NCI-H2029 treated with DMSO at 0.1 percent for 48 hours (cell line): ENCODE measurements at places on chromosomes 3 and 15.

DNA sequence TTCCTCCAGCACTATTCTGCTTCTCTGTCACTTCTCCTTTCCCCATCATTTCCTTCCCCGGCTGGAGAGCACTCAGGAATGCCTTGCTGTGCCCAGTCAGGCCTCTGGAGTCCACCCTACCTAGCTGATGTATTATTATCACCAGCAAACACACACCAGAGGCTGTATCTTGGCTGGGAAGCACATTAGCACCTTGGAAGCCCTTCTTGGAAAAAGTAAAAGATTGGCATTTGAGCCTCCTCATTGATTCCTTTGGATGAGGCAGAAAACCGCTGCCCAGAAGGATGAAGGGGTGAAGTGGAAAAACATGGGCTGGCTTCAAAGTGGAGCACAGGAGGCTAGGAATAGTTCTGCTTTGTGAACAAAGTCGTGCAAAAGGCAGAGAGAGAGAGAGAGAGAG lies 244.3 kb downstream of the RPLP1 start:
- DNase-seq: no peak

DNA sequence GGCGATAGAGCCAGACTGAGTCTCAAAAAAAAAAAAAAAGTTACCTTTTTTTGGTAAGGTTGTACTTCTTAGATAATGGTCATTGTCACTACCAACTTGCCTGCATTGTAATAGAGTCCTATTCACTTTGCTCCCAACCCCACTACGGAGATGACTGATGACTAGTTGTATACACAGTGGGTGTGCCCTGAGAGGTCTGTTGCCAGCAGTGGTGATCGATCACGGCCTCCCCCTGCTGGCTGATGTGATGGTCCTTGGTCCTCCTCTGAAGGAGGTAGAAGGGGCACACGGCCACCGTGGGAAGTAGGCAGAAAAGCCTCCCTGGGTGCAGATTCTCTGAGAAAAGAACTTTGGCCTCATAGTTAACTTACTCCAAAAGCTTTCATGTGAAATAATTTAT lies 10.7 kb downstream of the GCNT3 start:
- no peak for DNase-seq

- DNase-seq: no peak
Measured at GRCh38 chr15:31001702-31002101, 10.3 kb upstream of the MTMR10 start.

DNA sequence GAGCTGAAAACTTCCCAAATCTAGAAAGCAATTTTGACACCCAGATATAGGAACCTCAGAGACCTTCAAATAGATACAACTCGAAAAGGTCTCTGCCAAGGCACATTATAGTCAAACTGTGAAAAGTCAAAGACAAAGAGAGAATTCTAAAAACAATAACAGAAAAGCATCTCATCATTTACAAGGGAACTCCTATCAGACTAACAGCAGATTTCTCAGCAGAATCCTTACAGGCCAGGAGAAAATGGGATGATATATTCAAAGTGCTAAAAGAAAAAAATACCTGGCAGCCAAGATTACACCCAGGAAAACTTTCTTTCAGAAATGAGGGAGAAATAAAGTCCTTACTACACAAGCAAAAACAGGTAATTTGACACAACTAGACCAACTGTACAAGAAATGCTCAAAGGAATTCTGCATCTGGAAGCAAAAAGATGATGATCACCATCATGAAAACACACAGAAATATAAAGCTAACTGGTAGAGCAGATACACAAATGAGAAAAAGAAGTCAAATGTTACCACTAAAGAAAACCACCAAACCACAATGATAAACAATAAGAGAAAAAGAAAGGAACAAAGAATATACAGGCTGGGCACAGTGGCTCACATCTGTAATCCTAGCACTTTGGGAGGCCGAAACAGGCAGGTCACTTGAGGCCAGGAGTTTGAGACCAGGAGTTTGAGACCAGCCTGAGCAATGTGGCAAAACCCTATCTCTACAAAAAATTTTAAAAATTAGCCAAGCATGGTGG lies 50.4 kb downstream of the ADAM10 start:
- DNase-seq: no peak

DNA sequence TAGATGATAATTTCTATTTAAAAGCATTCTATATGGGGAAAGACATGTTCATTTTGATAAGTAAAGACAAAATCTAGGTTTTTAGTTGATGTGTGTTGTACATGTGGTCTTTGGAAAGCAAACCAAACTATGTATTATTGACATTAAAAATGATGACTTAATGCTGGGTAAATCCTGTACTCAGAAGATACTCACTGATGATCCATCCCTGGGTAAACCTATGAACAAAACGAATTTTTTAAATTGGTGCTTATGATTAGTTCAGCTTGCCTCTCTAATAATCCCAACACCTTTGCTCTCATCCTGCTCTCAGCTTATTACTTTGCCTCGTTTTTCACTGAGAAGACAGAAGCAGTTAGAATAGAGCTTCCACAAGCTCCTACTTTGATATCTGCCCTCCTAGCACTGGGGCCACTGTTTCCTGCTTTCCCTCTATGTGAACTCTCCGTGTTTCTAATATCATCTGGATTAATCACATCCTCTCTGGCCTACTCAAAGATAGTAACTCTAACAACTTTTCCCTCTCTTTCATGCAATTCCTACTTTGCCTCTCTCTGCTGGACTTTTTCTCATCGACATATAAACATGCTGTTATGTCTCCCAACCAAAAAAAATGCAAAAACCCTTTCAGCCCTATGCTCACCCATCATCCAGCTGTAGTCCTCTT lies 29.3 kb downstream of the RARRES1 start:
- DNase-seq: no peak

DNA sequence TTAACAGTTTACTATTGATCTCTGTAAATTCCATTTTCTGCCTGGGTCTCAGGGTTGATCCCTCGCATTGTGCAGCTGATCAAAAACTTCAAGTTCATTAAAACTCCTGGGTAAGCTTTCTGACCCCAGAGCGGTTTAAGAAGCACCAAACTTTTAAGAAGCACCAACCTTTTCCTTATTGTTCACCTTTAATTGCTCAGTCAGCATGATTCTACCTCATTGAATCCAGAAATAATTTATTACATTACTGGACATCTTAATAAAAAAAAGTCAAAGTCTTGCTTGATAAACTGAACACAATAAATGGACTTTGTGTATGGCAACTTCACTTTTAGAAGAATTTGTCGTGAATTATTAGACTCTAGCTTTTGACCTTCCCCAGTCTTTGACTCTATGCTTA lies 46.9 kb downstream of the HDGFL3 start:
- no peak for DNase-seq

DNA sequence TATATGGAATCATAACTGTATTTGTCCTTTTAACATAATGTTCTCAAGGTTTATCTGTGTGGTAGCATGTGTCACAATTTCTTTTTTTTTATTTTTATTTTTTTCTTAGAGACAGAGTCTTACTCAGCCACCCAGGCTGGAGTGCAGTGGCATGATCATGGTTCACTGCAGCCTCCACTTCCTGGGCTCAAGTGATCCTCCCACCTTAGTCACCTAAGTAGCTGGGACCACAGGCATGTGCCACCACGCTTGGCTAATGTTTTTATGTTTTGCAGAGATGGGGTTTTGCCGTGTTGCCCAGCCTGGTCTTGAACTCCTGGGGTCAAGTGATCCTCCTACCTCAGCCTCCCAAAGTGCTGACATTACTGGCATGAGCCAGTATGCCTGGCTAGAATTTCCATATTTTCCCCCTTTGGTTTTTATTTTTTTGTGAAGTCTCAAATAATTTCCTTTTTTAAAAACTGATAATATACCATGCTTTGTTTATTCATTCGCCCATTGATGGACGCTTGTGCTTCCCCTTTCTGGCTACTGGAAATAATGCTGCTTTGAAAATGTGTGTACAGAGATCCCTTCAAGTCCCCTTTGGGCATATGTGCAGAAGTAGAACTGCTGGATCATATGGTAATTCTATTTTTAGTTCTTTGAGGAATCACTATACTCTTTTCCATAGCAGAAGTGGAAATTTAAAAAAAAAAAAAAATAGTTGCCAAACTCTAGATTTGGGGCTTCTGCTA lies 28.4 kb downstream of the TMEM40 start:
- no peak for DNase-seq

GRCh38 chr3:178233371-178234071 lies 302.7 kb upstream of the KCNMB2 start:
- no peak for DNase-seq

GRCh38 chr15:40293905-40294895 lies 11.3 kb upstream of the ANKRD63 start:
- DNase-seq: no peak

- peak; percentile 9 for DNase-seq
Measured at GRCh38 chr15:31387479-31388118, 61.0 kb downstream of the KLF13 start.

GRCh38 chr3:49133226-49133951 lies 539 bp upstream of the LAMB2 start:
- DNase-seq: no peak

DNA sequence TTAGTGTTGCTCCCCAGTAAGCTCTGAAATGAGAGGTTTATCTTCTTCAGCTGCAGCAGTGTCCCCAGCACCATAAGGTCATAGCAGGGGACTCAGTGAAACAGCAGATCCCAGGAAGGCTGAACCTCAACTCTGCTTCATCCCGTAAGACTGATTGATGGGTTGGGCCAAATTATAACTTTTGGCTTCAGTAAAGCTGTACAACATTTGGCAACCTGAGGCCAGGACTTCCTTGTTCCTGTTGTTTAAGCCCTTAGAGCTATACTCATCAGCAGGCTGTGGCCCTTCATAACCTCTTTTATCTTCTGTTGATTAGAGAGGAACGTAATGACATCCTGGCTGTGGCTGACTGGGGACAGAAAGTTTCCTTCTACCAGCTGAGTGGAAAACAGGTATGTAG lies 29.0 kb downstream of the IFT122 start:
- no peak for DNase-seq

DNA sequence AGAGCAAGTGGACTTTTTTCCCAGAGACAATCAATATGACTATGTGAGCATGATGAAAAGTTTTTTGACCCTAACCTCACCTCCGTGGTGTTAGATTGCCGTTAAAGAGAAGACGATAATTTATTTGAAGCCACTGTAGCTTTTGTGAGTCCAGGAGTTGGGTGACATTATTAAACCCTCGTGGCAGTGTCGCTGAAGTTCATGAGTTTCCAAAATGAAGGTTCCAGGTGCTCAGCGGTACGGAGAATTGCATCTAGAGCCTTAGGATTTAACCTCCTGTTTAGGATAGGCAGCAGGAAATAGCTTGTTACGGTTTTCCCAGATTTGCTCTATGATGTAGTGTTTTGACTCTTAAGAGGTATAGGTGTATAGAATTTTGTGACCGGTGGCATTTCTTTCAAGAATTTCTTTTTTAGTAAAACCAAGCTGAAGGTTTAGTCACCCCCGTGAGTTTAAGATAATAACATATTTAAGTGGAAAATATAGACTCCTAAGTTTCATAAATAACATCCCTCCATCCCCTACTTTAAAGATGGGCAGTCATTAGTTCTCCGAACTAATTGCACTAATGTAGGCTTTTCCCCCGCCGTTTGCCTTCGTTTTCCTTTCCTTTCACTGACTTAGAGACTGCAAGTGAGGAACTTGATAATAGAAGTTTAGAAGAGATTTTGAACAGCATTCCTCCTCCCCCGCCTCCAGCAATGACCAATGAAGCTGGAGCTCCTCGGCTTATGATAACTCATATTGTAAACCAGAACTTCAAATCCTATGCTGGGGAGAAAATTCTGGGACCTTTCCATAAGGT lies 2.0 kb downstream of the SMC4 start:
- DNase-seq: peak; percentile 41

- DNase-seq: no peak
Measured at GRCh38 chr15:60590935-60591495, 112.1 kb upstream of the ICE2 start.
